Liver (tissue), 10 donors: ENCODE measurements at places on chromosomes 6 and 20. TPM values are rescaled to one million over a fixed set of nuclear protein-coding genes. Genes with fewer than 3 reads are reported as not detected.

DNA sequence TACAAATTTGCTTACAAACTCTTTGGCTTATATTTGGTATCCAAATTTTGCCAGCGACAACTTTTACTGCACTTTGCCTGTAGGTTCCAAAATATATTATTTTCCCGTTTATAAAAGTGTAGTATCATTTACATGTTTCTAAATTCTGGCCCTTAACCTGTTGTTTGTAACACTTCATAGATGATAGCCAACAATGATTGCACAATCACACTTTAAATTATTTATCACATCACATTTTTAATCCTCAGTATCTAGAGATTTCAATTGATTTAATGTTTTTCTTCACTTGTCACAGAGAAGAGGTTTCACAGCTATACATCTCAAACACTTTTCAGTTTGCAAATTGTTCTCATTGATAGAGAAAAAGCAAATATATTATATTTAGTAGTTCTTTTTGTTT, 1151.2 kb upstream of the EYS start:
- no peak overlapping the region for H3K4me3 ChIP-seq
- no peaks in the 10 kb centered on the region for H3K4me1 ChIP-seq
- no peak for DNase-seq
- no peak overlapping the region for H3K27ac ChIP-seq

GRCh38 chr20:13443690-13444089, 195.0 kb downstream of the TASP1 start:
- no peaks in the 10 kb centered on the region for H3K27me3 ChIP-seq
- no peaks in the 10 kb centered on the region for H3K36me3 ChIP-seq
- H3K4me3 ChIP-seq: no peak overlapping the region

DNA sequence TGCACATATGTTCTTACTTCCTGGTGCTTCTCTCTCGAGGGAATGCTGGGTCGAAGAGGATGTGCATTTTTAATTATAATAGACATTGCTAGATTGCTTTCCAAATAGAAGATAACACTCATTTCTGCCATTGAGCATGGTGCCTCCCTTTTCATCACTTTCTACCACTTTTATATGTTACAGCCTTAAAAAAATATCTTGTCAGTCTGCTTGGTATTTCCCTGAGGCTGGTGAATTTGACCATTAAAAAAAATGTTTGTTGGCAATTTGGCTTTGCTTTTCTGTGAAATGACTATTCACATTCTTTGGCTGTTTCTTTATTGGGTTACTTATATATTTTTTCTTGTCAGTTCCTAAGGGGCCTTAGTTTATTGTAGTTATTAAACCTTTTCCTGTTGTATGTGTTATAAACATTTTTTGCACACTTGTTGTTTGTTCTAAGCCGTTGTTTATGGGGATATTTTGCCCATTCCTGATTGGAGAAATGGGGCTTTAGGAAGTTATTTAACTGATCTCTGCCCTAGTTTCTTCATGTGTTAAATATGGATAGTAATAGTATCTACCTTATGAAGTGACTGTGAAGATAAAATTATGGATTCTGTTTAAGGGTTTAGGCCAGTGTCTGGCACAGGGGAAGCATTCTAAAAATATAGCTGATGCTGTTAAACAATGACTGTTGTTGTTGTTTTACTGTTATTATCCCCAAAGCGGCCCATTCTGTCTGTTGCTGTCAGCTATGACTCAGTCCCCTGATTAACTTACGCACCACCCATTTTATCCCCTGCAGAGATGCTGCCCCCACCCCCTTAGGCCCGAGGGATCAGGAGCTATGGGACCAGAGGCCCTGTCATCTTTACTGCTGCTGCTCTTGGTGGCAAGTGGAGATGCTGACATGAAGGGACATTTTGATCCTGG, 3.8 kb downstream of the DDR1 start:
- no peaks in the 10 kb centered on the region for H3K27me3 ChIP-seq
- H3K27ac ChIP-seq: no peak overlapping the region
- no peak overlapping the region for H3K4me3 ChIP-seq

DNA sequence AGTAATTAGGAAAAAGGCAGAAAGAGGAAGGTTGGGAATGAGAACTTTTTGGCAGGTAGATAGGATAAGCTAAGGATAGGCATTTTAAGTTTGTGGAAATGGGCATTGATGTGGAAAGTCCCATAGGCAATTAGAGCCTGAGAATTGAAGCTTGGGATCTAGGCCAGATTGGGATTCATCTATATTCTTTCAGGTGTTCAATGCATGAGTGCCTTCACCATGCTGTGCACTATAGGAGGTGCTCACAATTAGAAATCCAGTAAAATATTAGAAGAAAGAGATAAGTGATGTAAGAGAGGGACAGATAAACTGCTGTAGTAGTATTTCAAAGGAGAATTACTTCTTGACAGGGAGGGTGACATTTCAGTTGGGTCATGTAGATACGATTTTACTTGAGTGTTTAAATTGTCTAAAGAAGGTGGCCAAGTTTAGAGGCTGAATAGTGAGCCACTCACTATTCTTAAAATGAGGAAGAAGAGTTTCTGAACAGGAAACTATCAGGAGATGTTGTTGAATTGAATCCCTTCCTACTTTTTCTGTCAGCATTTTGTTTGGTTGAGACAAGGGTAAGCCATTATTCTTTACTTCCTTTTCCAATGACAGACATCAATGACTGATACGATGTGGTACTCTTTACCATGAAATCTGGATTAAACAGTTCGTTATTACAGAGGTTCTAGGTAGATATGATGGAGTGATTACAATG, 31.0 kb upstream of the CTAGE9 start:
- H3K4me1 ChIP-seq: no peaks in the 10 kb centered on the region
- H3K36me3 ChIP-seq: no peaks in the 10 kb centered on the region
- H3K27me3 ChIP-seq: no peaks in the 10 kb centered on the region
- H3K4me3 ChIP-seq: no peak overlapping the region

DNA sequence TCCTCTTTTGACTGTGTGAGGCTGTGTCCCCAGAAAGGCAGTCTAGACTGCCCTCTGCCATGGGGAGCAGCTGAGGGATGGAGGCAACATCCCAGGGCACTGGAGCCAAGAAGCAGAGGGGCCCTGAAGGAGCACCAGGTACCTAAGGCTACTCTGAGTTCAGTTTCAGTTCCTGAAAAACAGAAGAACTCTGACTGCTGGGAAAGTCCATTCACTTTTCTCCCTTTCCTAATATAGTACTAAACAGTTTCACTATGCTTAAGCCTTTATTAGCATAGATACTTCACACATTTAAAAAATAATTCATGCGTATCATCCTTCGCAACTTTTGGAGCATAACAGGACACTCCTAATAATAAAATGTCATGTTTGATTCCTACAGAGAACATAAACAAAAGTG, 130.0 kb downstream of the FOXC1 start:
- no peak overlapping the region for H3K27ac ChIP-seq
- DNase-seq: no peak
- H3K36me3 ChIP-seq: no peaks in the 10 kb centered on the region
- no peak overlapping the region for H3K4me3 ChIP-seq
- H3K27me3 ChIP-seq: no peaks in the 10 kb centered on the region

DNA sequence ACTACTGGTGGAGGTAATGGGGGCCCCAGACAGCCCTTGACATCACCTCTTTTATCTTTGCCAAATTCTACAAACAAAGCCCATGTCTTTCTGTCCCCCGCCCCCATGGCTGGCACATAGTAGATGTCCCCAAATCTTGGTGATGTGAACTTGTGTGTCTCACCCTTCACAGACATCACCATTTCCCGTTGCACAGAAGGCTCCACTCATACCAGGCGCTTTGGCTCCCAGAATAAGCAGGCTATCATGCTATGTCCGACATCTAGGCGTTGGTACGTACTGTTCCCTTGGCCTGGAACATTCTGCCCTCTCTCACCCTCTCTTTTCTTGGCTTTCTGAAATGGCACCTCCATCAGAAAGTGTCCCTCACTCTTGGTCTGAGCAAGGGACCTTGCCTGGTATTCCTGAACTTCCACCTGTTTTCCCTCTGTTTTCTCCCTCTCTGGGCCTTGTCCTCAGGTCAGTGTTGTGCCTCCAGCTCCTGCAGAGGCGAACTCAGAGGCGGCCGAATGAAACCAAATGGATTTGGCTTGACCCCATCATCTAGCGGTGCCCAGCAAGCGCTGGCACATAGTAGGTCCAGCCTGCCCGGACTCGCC, 968 bp upstream of the CCN5 start:
- H3K27ac ChIP-seq: no peak overlapping the region
- no peaks in the 10 kb centered on the region for H3K4me1 ChIP-seq
- H3K4me3 ChIP-seq: no peak overlapping the region
- no peak for DNase-seq
- H3K27me3 ChIP-seq: no peaks in the 10 kb centered on the region

DNA sequence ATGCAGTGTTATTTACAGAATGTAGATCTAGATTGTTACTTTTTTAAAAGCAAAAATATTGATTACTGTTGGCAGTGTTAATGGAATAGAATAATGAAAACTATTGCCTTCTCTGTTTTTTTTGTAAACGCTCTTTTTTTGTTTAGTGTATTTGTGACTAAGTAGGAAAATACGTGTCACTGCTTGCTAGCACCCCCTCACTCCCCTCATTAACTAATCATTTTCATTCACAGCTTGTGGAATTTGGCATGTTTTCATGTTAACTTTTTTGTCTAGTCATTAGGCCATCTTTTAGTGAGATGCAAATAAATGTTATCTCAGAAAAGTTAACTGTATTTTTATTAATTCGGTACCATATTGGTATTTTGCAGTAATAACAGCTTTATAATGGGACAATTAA, 29.8 kb downstream of the ADGRG6 start:
- DNase-seq: no peak
- H3K27ac ChIP-seq: peak overlapping the region; percentile 20
- no peak overlapping the region for H3K4me3 ChIP-seq
- H3K4me1 ChIP-seq: peaks cover 39% of the 10 kb centered on the region
- no peaks in the 10 kb centered on the region for H3K27me3 ChIP-seq

GRCh38 chr6:132153221-132153898, 202.2 kb upstream of the CCN2 start:
- H3K4me3 ChIP-seq: no peak overlapping the region
- H3K36me3 ChIP-seq: no peaks in the 10 kb centered on the region
- no peak for DNase-seq
- no peak overlapping the region for H3K27ac ChIP-seq

DNA sequence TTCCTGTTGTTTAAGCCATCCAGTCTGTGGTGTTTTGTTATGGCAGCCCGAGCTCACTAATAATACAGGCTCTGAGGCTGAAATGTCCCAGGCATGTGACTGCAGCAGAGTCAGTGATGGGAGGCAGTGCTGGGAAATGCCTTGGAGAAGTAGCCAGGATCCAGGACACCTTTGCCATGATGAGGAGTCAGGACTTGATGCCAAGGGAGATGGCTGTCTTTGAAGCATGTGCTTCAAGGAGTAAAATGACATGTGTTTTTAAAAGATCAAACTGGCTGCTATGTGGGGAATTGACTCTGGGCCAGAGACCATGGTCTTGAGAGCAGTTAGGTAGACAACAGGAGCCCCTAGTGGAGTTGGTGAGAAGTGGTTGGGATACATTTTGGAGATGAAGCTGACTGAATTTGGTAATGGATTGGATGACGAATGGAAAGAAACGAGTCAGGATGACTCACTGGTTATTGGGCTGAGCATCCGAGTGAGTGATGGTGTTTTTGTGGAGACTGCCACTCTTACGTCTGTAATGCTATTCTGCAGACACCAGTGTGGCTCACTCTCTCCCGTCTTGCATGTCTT, 322.2 kb downstream of the PLCB1 start:
- no peak for DNase-seq
- H3K36me3 ChIP-seq: no peaks in the 10 kb centered on the region
- H3K27me3 ChIP-seq: no peaks in the 10 kb centered on the region
- H3K4me1 ChIP-seq: no peaks in the 10 kb centered on the region
- no peak overlapping the region for H3K4me3 ChIP-seq
- no peak overlapping the region for H3K27ac ChIP-seq

- DNase-seq: no peak
- no peaks in the 10 kb centered on the region for H3K27me3 ChIP-seq
- H3K4me1 ChIP-seq: no peaks in the 10 kb centered on the region
- no peak overlapping the region for H3K4me3 ChIP-seq
- no peaks in the 10 kb centered on the region for H3K36me3 ChIP-seq
Measured at GRCh38 chr20:51135926-51136715, 113.2 kb upstream of the KCNG1 start.

GRCh38 chr20:20835897-20836296, 123.5 kb upstream of the RALGAPA2 start:
- H3K36me3 ChIP-seq: no peaks in the 10 kb centered on the region
- H3K27me3 ChIP-seq: no peaks in the 10 kb centered on the region
- H3K27ac ChIP-seq: no peak overlapping the region
- H3K4me3 ChIP-seq: no peak overlapping the region

DNA sequence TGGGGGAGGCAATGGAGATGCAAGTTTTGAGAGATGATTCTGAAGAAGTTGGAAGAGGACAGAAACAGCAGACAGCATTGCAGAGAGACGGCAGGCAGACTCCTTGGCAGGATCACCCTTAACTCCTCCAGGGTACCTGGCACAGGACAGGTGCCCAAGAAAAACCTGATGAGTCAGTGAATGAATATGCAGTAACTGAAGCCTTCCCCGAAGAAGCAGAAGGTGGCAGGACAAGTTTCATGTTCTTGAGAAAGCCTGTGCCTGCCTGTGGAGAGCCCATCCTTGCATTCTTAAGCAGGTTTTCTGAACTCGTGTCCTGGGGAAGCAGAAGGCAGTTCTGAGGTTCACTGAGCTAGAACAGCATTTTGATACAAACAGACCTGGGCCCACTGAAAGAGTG, 79.6 kb upstream of the SASH1 start:
- H3K27me3 ChIP-seq: no peaks in the 10 kb centered on the region
- no peak for DNase-seq
- no peak overlapping the region for H3K27ac ChIP-seq
- no peaks in the 10 kb centered on the region for H3K36me3 ChIP-seq
- no peak overlapping the region for H3K4me3 ChIP-seq

DNA sequence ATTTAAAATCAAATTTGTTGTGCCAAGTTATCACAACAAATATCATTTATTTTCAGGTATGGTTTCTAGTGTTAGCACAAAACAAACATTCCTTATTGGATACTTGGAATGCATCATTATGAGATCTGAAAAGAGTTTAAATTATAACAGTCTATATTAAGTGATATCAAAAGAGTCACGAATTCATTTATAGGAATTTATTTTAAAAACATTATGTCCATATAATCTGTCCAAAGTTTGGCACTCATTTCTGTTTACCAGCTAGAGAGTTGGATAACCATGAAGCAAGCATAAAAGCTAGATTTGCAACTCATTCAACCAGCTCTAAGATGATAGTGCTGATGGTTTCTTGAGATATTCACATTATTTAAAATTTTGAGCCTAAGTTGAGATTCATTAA, 453.2 kb downstream of the DOK5 start:
- H3K27ac ChIP-seq: no peak overlapping the region
- no peak overlapping the region for H3K4me3 ChIP-seq
- DNase-seq: no peak
- H3K27me3 ChIP-seq: no peaks in the 10 kb centered on the region

Gene EGFL8
- total RNA-seq: 8.2 TPM

Gene BPIFB1
- not detected for total RNA-seq

Gene HCK
- 20.6 TPM for total RNA-seq

Gene RAD21L1
- total RNA-seq: not detected

Gene FERMT1
- total RNA-seq: 0.42 TPM

Gene CTAGE9
- total RNA-seq: not detected

Gene FAM217A
- total RNA-seq: not detected

Gene ZSCAN23
- total RNA-seq: 0.65 TPM

Gene TNFRSF6B
- total RNA-seq: 0.09 TPM
